Memory B cell (primary cell): ENCODE measurements at places on chromosomes 1 and 21.
A peak's percentile ranks its signal among the peaks of the same experiment; 100 is the strongest.

DNA sequence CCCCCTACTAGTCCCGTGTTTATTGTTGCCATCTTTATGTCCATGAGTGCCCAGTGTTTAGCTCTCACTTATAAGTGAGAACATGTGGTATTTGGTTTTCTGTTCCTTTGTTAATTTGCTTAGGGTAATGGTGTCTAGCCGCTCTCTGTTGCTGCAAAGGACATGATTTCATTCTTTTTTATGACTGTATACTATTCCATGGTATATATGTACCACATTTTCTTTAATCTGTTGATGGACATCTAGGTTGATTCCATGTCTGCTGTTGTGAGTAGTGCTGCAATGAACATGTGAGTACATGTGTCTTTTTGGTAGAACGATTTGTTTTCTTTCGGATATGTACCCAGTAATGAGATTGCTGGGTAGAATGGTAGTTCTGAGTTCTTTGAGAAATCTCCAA, 44.2 kb upstream of the METTL18 start:
- H3K4me1 ChIP-seq: peaks cover 3% of the 10 kb centered on the region
- H3K4me3 ChIP-seq: no peak overlapping the region
- H3K27me3 ChIP-seq: no peaks in the 10 kb centered on the region
- H3K36me3 ChIP-seq: peaks cover 35% of the 10 kb centered on the region

- H3K36me3 ChIP-seq: no peaks in the 10 kb centered on the region
- H3K27me3 ChIP-seq: no peaks in the 10 kb centered on the region
- no peak overlapping the region for H3K27ac ChIP-seq
- no peaks in the 10 kb centered on the region for H3K4me1 ChIP-seq
- no peak overlapping the region for H3K4me3 ChIP-seq
Measured at GRCh38 chr1:69090170-69090569, 477.6 kb upstream of the LRRC7 start.

GRCh38 chr1:11868331-11868980, 9.7 kb upstream of the NPPB start:
- no peaks in the 10 kb centered on the region for H3K36me3 ChIP-seq
- H3K4me3 ChIP-seq: no peak overlapping the region
- no peak for DNase-seq
- H3K27ac ChIP-seq: no peak overlapping the region

DNA sequence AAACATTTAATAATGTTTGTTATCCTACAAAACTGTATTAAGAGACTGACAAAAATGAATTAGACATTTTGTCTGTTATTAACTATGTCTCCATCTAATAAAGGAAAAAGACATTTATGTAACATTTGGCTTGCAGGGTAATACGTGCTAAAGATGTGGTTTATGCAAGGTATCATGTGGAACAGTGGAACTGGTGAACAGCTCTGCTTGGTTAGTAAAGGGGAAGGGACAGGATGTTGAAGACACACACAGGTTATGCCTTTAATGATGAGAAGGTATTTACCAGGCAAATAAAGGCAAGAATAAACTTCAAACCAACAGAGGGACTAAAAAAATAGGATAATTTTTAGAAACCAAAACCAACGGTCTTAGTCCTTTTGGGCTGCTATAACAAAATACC, 93.1 kb downstream of the UCHL5 start:
- H3K4me3 ChIP-seq: no peak overlapping the region
- no peaks in the 10 kb centered on the region for H3K4me1 ChIP-seq
- no peak overlapping the region for H3K27ac ChIP-seq
- no peaks in the 10 kb centered on the region for H3K36me3 ChIP-seq
- no peaks in the 10 kb centered on the region for H3K27me3 ChIP-seq

- no peaks in the 10 kb centered on the region for H3K4me1 ChIP-seq
- no peak overlapping the region for H3K27ac ChIP-seq
- no peak overlapping the region for H3K4me3 ChIP-seq
- no peak for DNase-seq
- peaks cover 4% of the 10 kb centered on the region for H3K27me3 ChIP-seq
- no peaks in the 10 kb centered on the region for H3K36me3 ChIP-seq
Measured at GRCh38 chr1:62384276-62385005, 52.4 kb upstream of the USP1 start.

DNA sequence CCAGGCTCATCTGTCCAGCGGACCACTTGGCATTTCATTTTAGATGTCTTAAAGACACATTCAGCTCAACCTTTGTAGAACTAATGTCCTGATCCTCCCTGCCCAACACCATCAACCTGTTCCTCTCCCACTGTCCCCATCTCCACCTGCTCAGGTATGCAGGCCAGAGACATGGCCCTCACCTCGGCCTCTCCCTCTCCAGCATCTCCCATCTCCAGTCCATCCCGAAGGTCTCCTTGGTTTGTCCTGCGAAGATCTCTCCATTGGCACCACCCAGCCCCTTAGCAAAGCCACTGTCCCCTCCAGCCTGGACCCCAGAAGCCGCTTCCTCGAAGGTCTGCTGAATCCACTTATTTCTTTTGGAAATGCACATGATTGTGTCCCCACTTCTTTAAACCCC, 20.9 kb upstream of the KCNC4 start:
- DNase-seq: no peak
- no peaks in the 10 kb centered on the region for H3K4me1 ChIP-seq
- H3K36me3 ChIP-seq: no peaks in the 10 kb centered on the region
- peaks cover 17% of the 10 kb centered on the region for H3K27me3 ChIP-seq
- H3K4me3 ChIP-seq: no peak overlapping the region

- DNase-seq: no peak
Measured at GRCh38 chr1:244660595-244660994, 7.7 kb downstream of the DESI2 start.

- no peak for DNase-seq
- no peak overlapping the region for H3K27ac ChIP-seq
- no peaks in the 10 kb centered on the region for H3K27me3 ChIP-seq
- H3K36me3 ChIP-seq: peaks cover 22% of the 10 kb centered on the region
- peaks cover 10% of the 10 kb centered on the region for H3K4me1 ChIP-seq
- no peak overlapping the region for H3K4me3 ChIP-seq
Measured at GRCh38 chr1:100930494-100930893, 34.6 kb downstream of the SLC30A7 start.

DNA sequence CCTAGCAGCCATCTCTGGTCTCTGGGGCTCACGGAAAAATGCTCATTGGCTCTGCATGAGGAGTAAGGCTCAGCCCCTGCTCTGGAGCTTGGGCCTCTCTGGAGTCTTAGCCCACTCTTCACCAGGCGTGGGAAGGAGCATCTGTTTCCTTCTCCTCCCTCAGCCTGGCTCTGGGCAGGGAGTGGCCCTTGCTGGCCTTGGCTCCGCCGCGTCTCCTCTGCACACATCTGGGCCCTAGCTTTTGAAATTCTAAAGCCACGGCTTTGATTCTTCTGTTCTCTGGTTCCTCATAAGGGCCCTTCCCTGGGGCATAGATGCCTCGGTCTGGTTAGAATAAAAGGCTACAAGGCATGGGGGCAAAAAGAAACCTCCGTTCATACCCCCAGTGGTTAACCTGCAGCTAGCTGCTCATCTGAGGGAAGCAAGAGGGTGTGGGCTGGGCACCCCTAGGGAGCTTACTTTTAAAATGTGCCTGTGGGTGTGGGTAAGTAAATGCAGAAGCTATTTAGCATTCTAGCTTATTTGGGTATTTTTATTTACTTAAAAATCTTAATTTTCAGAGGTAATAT, 145.6 kb downstream of the CAMTA1 start:
- DNase-seq: no peak
- H3K4me3 ChIP-seq: no peak overlapping the region
- H3K27me3 ChIP-seq: peaks cover 20% of the 10 kb centered on the region
- no peaks in the 10 kb centered on the region for H3K4me1 ChIP-seq
- H3K27ac ChIP-seq: no peak overlapping the region

GRCh38 chr21:45280178-45280821, 7.4 kb downstream of the POFUT2 start:
- H3K4me3 ChIP-seq: no peak overlapping the region
- no peaks in the 10 kb centered on the region for H3K4me1 ChIP-seq
- no peaks in the 10 kb centered on the region for H3K27me3 ChIP-seq
- peak overlapping the region; percentile 21 for H3K27ac ChIP-seq

GRCh38 chr1:8438489-8438888, 120.6 kb downstream of the SLC45A1 start:
- peaks cover 11% of the 10 kb centered on the region for H3K36me3 ChIP-seq
- H3K27me3 ChIP-seq: no peaks in the 10 kb centered on the region
- peak overlapping the region; percentile 94 for H3K27ac ChIP-seq
- no peak for DNase-seq
- no peak overlapping the region for H3K4me3 ChIP-seq

DNA sequence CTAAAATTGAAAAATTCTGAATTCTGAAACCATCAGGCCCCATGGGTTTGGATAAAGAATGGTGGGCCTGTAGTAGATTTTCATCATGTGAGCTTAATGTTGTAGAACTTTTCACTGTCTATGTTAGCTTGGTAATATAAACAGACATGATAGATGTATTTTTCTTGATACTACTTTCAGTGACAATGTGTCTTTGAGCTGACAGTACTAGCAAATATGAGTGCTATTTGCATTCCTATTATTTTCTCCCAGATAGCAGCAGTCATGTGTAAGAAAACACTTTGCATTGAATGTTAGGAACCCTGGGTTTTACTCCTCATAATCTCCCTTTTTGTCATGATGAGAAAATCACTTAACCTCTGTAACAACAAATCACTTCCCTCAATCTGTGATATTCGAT, 18.1 kb downstream of the KMO start:
- peak overlapping the region; percentile 100 for H3K27ac ChIP-seq
- peaks cover 41% of the 10 kb centered on the region for H3K4me1 ChIP-seq
- no peak overlapping the region for H3K4me3 ChIP-seq
- DNase-seq: no peak
- H3K36me3 ChIP-seq: peaks cover 20% of the 10 kb centered on the region
- no peaks in the 10 kb centered on the region for H3K27me3 ChIP-seq

- H3K4me1 ChIP-seq: no peaks in the 10 kb centered on the region
- no peak overlapping the region for H3K27ac ChIP-seq
- H3K36me3 ChIP-seq: no peaks in the 10 kb centered on the region
Measured at GRCh38 chr1:56985857-56986256, 20.0 kb upstream of the C8B start.

GRCh38 chr21:33975548-33976081, 60.0 kb upstream of the ATP5PO start:
- no peaks in the 10 kb centered on the region for H3K27me3 ChIP-seq
- peaks cover 24% of the 10 kb centered on the region for H3K4me1 ChIP-seq
- peak overlapping the region; percentile 58 for H3K4me3 ChIP-seq
- DNase-seq: no peak

- peaks cover 6% of the 10 kb centered on the region for H3K36me3 ChIP-seq
- no peaks in the 10 kb centered on the region for H3K4me1 ChIP-seq
- no peak for DNase-seq
Measured at GRCh38 chr21:31236528-31236927, 107.5 kb downstream of the TIAM1 start.

DNA sequence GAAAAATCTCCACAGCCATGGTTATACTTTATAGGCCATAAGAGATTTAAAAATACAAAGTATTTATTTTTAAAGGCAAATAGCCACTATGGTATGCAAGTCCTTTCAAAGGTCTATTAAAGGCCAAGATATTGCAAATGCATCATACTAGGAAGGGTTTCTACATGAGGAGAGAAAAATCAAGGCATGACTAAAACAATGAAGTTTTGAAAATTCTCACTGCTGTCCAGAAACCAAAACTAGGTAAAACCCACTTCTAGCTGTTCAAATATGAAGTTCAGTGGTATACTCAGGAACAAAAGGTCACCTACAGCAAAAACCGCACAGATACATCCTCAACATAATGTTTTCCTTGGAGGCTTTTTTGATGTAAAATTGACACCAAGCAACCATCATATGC, 75.0 kb downstream of the EPS15 start:
- no peak overlapping the region for H3K4me3 ChIP-seq
- H3K4me1 ChIP-seq: peaks cover 6% of the 10 kb centered on the region
- peaks cover 25% of the 10 kb centered on the region for H3K36me3 ChIP-seq

DNA sequence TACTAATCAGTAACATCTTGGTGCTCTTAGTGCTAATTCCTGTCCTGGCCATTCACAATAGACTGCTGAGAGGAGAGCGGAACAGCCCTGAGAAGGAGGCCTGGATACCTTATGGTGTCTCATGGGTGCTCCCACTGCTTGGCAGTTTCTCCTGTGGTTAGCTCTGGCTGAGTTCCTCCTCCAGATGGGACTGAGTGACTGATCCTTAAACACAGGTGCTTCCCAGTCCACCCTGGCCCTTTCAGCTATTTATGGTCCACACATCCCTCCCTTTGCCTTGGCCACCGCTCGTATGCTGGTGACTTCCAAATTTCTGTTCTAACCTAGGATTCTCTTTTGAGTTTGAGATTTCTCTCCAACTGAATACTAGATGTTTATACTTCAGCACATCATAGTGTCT, 157.0 kb upstream of the CACNA1E start:
- DNase-seq: no peak
- H3K4me1 ChIP-seq: no peaks in the 10 kb centered on the region
- H3K36me3 ChIP-seq: no peaks in the 10 kb centered on the region
- H3K27me3 ChIP-seq: peaks cover 16% of the 10 kb centered on the region
- no peak overlapping the region for H3K27ac ChIP-seq
- no peak overlapping the region for H3K4me3 ChIP-seq

- no peak overlapping the region for H3K4me3 ChIP-seq
- H3K27me3 ChIP-seq: peaks cover 7% of the 10 kb centered on the region
- H3K4me1 ChIP-seq: no peaks in the 10 kb centered on the region
Measured at GRCh38 chr1:220498188-220498587, 29.7 kb upstream of the MARK1 start.

GRCh38 chr1:167408355-167408754, 110.0 kb downstream of the CD247 start:
- no peak overlapping the region for H3K4me3 ChIP-seq
- H3K4me1 ChIP-seq: peaks cover 13% of the 10 kb centered on the region
- no peak overlapping the region for H3K27ac ChIP-seq
- H3K27me3 ChIP-seq: no peaks in the 10 kb centered on the region

DNA sequence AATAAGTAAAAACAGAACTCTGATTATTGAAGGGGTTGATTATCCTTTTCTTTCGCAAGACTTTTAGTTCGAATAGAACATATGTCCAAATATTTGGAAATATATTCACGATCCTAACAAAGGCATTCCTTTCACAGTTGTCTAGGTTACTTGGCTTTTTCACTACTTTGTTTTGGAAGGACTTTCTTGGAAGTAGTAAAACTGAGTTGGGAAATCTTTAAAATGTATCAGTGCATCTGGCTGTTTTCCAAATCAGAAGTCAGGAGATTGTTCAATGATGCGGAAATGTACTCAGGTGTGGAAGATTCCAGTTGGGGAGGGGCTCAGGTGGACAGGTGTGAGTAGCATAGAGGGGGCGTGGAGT, 67.1 kb downstream of the SH3BGR start:
- H3K4me3 ChIP-seq: no peak overlapping the region
- no peak for DNase-seq
- H3K27ac ChIP-seq: no peak overlapping the region
